H1 (cell line): ENCODE measurements at places on chromosomes 2 and 18.
A peak's percentile ranks its signal among the peaks of the same experiment; 100 is the strongest.

GRCh38 chr2:42125841-42126594, 43.1 kb upstream of the EML4 start:
- no peak overlapping the region for H3K4me3 ChIP-seq
- no peaks in the 10 kb centered on the region; the same call in 1 of the 2 replicates for H3K4me1 ChIP-seq
- no peak overlapping the region for H3K27ac ChIP-seq
- H3K27me3 ChIP-seq: no peaks in the 10 kb centered on the region
- no peak for DNase-seq

DNA sequence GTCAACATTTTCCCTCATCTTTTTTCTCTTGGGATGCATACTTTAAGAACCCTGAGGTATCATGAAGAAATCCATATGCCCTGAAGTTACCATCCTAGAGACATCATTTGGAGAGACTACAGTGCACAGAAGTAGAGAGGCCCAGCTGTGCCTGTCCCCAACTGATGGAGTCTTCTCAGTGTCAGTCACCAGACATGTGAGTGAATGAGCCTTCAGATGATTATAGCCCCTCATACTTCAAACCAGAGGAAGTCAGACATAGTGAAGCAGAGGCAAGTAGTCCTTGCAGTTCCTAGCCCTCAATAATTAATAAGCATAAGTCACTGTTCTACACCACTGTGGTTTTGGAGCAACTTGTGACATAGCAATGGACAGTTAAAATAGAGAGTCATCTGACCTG, 194.4 kb upstream of the ITGA4 start:
- no peak for DNase-seq
- no peaks in the 10 kb centered on the region for H3K36me3 ChIP-seq
- no peak overlapping the region for H3K4me3 ChIP-seq
- no peaks in the 10 kb centered on the region for H3K4me1 ChIP-seq

DNA sequence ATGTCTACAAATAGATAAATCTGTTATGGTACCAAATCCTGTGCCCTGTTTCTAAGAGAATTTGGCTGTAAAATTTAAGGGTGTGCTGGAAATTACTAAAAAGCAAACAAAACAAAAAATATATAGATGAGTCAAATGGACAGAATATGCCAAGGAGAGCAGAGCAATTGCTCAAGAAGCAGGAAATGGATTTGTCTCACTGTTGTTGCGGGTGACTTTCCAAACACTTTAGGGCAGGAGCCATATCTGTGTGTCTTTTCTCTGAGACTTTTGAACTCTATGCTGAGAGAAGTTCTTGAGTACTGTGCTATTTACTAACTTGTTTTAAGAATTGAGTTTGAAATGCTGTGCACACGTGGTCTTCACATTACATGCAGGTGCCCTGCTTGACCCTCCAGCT, 221.7 kb downstream of the PHLPP1 start:
- no peaks in the 10 kb centered on the region for H3K27me3 ChIP-seq
- H3K4me1 ChIP-seq: no peaks in the 10 kb centered on the region
- no peak overlapping the region for H3K4me3 ChIP-seq

DNA sequence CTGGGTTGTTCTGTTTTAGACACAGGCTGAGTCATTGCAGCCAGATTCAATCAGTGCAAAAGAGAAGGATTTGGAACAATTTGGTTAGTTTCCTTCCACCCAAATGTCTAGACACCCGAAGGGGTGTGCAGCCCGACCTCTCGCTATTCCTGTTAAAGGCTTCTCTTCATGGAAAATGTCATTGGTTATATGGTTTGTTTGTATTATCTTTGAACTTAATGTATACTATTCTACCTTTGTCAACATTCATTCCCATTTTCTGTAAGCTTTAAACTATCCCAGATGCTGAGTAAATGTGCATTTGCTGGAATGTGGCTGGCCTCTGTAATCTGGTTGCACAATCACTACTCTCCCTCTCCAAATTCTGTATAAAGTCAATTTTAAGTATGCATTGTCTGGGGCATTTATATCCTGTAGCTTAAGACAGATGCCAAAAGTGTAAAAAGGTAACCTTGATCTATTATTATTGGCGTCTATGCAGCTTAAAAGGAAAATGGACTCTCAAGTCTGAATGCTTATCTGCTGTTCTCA, 80.4 kb upstream of the RND3 start:
- no peak for DNase-seq
- no peak overlapping the region for H3K4me3 ChIP-seq
- H3K4me1 ChIP-seq: no peaks in the 10 kb centered on the region; the same call in 1 of the 2 replicates
- H3K27me3 ChIP-seq: no peaks in the 10 kb centered on the region
- H3K36me3 ChIP-seq: no peaks in the 10 kb centered on the region

- peaks cover 90% of the 10 kb centered on the region for H3K27me3 ChIP-seq
- no peaks in the 10 kb centered on the region for H3K36me3 ChIP-seq
- peaks cover 9% of the 10 kb centered on the region; the same call in 1 of the 2 replicates for H3K4me1 ChIP-seq
- no peak overlapping the region for H3K4me3 ChIP-seq
Measured at GRCh38 chr18:22174341-22175145, 5.2 kb downstream of the GATA6 start.

- no peak overlapping the region for H3K4me3 ChIP-seq
- DNase-seq: no peak
- no peaks in the 10 kb centered on the region for H3K27me3 ChIP-seq
- no peaks in the 10 kb centered on the region for H3K36me3 ChIP-seq
Measured at GRCh38 chr18:61379827-61380226, 46.6 kb downstream of the CDH20 start.

- H3K4me1 ChIP-seq: no peaks in the 10 kb centered on the region
- H3K27ac ChIP-seq: no peak overlapping the region
- H3K36me3 ChIP-seq: no peaks in the 10 kb centered on the region
- no peak for DNase-seq
Measured at GRCh38 chr18:75016025-75016717, 192.8 kb downstream of the PTGR3 start.

- H3K36me3 ChIP-seq: no peaks in the 10 kb centered on the region
- no peaks in the 10 kb centered on the region for H3K27me3 ChIP-seq
- H3K4me1 ChIP-seq: no peaks in the 10 kb centered on the region; the same call in 1 of the 2 replicates
- no peak overlapping the region for H3K4me3 ChIP-seq
- H3K27ac ChIP-seq: no peak overlapping the region
Measured at GRCh38 chr2:198309673-198310280, 505.4 kb downstream of the PLCL1 start.

GRCh38 chr2:68185541-68186164, 28.0 kb downstream of the PNO1 start:
- H3K4me1 ChIP-seq: no peaks in the 10 kb centered on the region
- peak; percentile 80 for DNase-seq
- no peak overlapping the region for H3K4me3 ChIP-seq
- H3K36me3 ChIP-seq: no peaks in the 10 kb centered on the region; the same call in 1 of the 2 replicates

DNA sequence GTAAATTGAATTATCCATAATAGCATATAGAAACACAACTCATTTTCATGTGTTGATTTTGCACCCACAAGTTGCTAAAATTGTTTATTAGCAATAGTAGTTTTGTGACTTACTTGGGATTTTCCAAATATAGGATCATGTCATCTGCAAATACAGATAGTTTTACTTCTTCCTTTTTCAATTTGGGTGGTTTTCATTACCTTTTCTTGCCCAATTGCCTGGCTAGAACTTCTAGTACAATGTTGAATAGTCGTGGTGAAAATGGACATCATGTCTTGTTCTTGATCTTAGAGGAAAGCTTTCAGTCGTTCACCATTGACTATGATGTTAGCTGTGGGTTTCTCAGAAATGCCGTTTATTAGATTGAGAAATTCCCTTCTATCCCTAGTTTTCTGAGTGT, 60.2 kb upstream of the TCF7L1 start:
- no peak for DNase-seq
- H3K27ac ChIP-seq: no peak overlapping the region
- no peaks in the 10 kb centered on the region for H3K4me1 ChIP-seq

DNA sequence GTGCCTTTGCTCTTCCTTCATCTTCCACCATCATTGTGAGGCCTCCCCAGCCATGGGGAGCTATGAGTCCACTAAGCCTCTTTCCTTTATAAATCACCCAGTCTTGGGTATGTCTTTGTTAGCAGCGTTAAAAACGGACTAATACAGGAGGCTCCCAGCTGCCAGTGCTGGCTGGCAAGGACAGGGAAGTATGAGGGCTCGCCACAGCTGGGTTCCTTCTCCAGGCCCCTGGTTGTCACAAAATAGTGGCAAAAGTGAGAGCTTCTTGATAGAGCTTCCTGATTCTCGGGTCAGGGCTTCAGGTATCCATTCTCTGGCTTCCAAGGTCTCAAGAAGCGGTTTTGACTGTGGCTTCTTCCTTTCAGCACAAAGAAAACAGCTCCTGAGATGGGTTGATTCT, 85.0 kb downstream of the ZNF516 start:
- no peak for DNase-seq
- no peak overlapping the region for H3K4me3 ChIP-seq
- no peak overlapping the region for H3K27ac ChIP-seq
- H3K36me3 ChIP-seq: no peaks in the 10 kb centered on the region
- 0 out of 2 replicates have a peak, but pooled peaks cover 2% of the 10 kb centered on the region for H3K4me1 ChIP-seq

- no peaks in the 10 kb centered on the region for H3K36me3 ChIP-seq
- no peak for DNase-seq
- no peaks in the 10 kb centered on the region for H3K27me3 ChIP-seq
- H3K27ac ChIP-seq: no peak overlapping the region
Measured at GRCh38 chr2:196284866-196285557, 113.6 kb upstream of the STK17B start.

- no peak overlapping the region for H3K27ac ChIP-seq
- H3K4me3 ChIP-seq: no peak overlapping the region
- H3K4me1 ChIP-seq: no peaks in the 10 kb centered on the region
- no peaks in the 10 kb centered on the region for H3K36me3 ChIP-seq
- no peak for DNase-seq
Measured at GRCh38 chr2:61100801-61101200, 35.1 kb downstream of the SANBR start.

DNA sequence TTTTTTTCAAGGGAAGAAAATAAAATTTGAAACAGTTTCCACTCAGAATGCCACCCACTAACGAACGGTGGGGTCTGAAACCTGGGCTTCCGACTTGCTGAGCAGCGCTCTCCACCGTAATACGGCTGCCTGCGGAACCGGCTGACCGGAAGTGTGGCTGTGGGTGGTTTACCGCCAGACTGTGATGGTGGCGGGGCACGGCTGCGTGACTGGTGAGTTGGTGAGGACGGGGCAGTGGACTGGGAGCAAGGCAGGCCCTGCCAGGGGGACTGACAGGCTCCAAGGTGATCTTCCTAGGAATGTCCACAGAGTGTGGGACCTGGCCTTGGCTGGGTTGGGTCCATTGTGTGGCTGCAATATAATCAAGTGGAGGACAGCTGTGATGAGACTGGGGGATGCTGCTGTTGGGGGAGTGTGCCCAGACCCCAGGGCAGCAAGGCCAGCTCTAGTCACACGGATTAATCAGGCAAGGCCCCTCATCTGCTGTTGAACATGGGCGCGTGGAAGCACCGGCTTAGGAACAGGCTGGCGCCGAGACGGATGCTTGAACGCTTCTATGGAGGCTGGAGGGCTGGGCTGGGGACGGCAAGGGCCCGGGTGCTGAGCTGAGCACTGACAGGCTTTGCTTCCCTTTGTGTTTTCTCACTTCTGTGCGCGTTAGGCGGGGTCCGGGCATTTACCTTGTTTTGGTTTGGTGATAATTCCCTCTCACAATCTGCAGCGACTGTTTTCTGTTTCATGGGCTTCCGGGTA, 357.7 kb upstream of the SPRED2 start:
- no peak for DNase-seq
- H3K27me3 ChIP-seq: no peaks in the 10 kb centered on the region
- H3K4me1 ChIP-seq: no peaks in the 10 kb centered on the region
- no peak overlapping the region for H3K27ac ChIP-seq
- no peak overlapping the region for H3K4me3 ChIP-seq

GRCh38 chr18:34494359-34494696, 215.8 kb upstream of the DTNA start:
- no peaks in the 10 kb centered on the region for H3K27me3 ChIP-seq
- H3K36me3 ChIP-seq: no peaks in the 10 kb centered on the region
- H3K4me1 ChIP-seq: no peaks in the 10 kb centered on the region; the same call in 1 of the 2 replicates
- H3K4me3 ChIP-seq: peak overlapping the region; percentile 70
- no peak for DNase-seq

DNA sequence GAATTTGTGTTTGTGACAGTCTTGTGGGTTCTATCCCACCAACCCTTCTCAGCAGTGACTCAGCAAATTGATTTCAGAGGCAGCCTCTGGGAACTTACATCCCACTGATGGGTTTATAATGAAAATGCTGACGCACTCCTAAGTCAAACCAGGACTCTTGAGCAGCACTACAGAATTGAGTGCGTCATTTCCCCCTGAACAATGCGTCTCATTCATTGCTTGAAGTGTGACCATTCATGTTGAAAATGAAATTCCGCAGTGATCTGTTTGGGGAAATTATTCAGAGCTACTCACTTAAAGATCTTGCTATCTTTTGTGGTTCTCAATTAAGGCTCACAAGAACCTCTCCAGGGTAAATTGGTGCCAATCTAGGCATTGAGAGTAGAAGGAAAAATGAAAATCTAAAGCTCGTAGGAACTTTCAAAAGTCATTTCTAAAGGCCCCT, 417.7 kb upstream of the SLC14A2 start:
- no peak overlapping the region for H3K4me3 ChIP-seq
- DNase-seq: no peak
- no peaks in the 10 kb centered on the region for H3K4me1 ChIP-seq
- no peak overlapping the region for H3K27ac ChIP-seq
- no peaks in the 10 kb centered on the region for H3K27me3 ChIP-seq

- no peak overlapping the region for H3K27ac ChIP-seq
- H3K36me3 ChIP-seq: no peaks in the 10 kb centered on the region
- no peaks in the 10 kb centered on the region for H3K4me1 ChIP-seq
- no peak overlapping the region for H3K4me3 ChIP-seq
Measured at GRCh38 chr18:44324361-44324760, 356.3 kb upstream of the SETBP1 start.
